ENCODE measurements at places on chromosomes 5 and 9.

DNA sequence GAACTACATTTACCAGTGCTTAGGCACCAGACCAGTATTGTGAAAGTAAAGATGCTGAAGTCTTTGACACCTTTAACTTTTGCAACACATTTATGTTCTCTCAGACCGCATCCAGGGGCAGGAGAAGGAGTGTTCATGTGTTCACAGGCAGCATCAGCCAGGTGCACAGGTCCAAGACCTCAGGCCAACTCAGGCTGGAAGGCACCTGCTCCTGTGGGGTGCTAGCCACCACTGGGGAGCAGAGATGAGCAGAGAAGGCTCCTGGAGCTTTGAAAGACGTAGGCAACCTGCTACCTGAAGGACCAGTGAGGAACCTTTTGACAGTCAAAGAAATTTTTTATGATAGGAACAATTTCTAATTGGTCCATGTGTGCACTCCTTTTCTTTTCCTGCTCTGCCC is 35.6 kb downstream of the DAPK1 start:
- no peak for DNase-seq

GRCh38 chr5:143153332-143154119 is 250.0 kb downstream of the NR3C1 start:
- no peak for DNase-seq

- no peak for DNase-seq
These were observed 58.6 kb downstream of the TMC1 start for GRCh38 chr9:72579880-72580550.

- no peak for DNase-seq
These were observed 48.9 kb downstream of the AUH start for GRCh38 chr9:91312717-91313325.

Measured in DND-41 (cell line).